Fibroblast of skin of abdomen (primary cell): ENCODE measurements at places on chromosomes 2 and 18.
A peak's percentile ranks its signal among the peaks of the same experiment; 100 is the strongest.

DNA sequence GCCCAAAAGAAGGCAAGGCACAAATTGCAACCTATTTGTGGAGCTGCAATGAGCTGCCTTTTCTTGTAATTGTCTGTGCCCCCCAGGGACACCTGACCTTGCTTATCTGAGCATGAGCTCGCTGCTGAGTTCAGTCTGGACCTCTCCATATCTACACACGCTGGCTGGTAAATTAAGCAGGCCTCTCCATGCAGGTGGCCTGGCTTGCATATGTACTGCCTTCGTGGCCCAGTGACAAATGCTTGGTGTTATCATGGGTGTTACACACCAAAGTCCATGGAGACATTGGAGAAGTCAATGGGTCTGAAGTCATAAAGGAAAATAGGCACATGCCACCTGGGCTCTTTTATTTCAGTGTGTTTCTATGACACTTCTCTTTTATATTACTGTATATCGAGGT lies 121.2 kb downstream of the IRS1 start:
- DNase-seq: no peak

GRCh38 chr2:110101280-110101844 lies 14.3 kb downstream of the MALL start:
- DNase-seq: peak; percentile 100

DNA sequence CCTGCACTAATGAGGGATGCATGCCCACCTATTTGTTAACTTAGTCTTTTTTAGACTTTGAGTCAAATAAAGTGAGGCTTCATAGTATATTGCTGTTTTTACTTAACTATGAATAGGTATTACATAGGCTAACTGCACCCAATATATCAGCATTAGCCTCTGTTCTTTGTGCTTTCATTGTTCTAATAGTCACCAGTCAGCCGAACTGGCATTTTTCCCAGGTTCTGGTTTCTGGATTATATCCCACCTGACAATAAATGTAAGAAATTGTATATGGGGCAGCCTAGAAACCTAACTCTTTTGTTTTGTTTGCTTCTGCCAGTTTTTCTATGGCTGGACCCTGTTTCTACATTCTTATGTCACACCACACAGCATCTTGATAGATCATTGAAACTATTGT lies 1672.4 kb upstream of the LRRTM1 start:
- DNase-seq: no peak

DNA sequence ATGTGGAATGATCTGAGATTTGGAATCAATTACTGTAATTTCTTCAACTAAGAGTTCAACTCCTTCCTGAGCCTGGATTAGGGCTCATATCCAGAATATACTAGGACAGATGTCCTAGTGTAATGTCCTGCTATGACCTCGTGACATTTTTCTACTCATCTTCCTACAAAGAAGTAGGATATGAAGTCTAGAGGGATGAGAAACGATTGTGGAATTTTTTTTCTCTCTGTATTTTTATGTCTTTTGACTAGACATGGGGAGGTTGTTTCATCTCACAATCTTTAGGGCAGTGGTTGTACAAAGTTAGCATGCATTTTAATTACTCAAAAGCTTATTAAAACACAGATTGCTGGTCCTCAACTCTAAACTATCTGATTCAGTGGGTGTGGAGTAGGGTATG lies 203.0 kb downstream of the PARD3B start:
- DNase-seq: no peak

- DNase-seq: peak; percentile 24
Observed at GRCh38 chr2:151827564-151828142, 568 bp downstream of the ARL5A start.

- DNase-seq: peak; percentile 19
Observed at GRCh38 chr2:225086915-225087314, 44.6 kb upstream of the DOCK10 start.

DNA sequence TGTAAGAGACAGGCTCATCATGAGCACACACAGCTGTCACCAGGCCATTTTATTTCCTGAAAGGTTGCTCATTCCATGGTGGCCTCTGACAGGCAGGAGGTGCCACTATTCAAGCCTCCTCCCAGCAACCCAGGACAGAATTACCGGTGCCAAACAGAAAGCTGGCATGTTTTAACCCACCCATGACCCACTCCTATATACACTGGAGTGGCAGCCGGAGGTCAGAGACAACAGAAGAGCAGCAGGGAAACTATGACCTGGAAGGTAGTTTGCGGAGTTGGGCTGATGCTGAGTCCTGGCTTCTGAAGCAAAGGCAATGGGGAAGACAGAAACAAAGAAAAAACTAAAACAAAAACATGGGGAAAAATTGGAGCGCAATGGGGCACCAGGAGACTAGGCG lies 2.3 kb downstream of the RFTN2 start:
- no peak for DNase-seq

DNA sequence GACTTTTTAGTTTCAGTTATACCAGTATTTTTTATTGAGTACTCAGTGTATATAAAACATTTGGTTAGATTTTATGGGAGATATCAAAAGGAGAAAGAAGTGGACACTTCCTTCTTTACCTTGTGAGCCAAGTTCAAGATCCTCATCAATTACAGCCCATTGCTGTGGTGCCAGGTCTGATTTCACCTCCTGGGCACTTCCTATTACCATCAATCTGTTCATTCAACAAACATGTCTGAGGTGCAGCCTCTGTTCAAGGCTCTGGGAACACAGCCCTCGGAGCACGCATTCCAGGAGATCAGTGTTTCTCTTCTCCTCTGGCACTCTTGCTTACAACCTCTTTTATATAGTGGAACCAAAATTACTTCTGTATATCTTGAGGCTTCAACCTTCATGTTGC lies 171.4 kb upstream of the ALPP start:
- no peak for DNase-seq

DNA sequence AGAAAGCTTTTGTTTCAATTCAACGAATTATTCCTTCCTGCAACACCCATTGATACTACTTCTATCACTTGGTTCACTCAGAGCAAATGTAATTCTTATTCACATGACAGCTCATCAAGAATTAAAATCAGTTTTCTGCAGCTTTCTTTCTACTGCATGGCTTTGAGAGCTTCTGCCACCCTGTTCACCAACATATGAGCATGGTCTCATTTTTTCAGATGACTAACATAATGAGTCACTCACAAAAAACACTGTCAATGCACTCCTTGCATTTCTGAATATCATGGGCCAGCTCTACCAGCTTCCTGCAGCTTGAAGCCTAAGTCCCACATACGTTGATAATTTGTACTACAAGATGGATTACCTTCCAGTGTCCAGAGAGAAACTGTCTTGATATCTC lies 342.9 kb downstream of the LRATD1 start:
- DNase-seq: peak; percentile 50
